B cell (primary cell): ENCODE measurements at places on chromosomes 3 and 15. TPM values are rescaled to one million over a fixed set of nuclear protein-coding genes. Genes with fewer than 3 reads are reported as not detected.

The SNTN gene
- not detected in 2 replicates for polyA plus RNA-seq

The AMIGO3 gene
- polyA plus RNA-seq, result 11.1 and 18.6 TPM in 2 replicates

The MAN2A2 gene
- polyA plus RNA-seq, result 187 and 234 TPM in 2 replicates

The IL16 gene
- 96.1 and 181 TPM in 2 replicates for polyA plus RNA-seq

The ISLR2 gene
- polyA plus RNA-seq, result not detected in 2 replicates

The ALDH1L1 gene
- not detected in 2 replicates for polyA plus RNA-seq

The PLA2G4D gene
- polyA plus RNA-seq, result not detected in 2 replicates

The ATRIP gene
- 10.5 and 12.6 TPM in 2 replicates for polyA plus RNA-seq

The FRMD5 gene
- 0.14 TPM in 1 of 2 replicates, not detected in the other for polyA plus RNA-seq

The KY gene
- polyA plus RNA-seq, result not detected in 2 replicates

The RAB6B gene
- 0.04 TPM in 1 of 2 replicates, not detected in the other for polyA plus RNA-seq

The GRIP2 gene
- not detected in 2 replicates for polyA plus RNA-seq

The RBMS3 gene
- polyA plus RNA-seq, result not detected in 2 replicates

The HTR3E gene
- not detected in 2 replicates for polyA plus RNA-seq

The CASR gene
- polyA plus RNA-seq, result not detected in 2 replicates

The GOLGA6L4 gene
- polyA plus RNA-seq, result 0.88 and 1.2 TPM in 2 replicates
